ENCODE measurements at places on chromosomes 16 and 17.

GRCh38 chr16:60459463-60459862, 1576.8 kb downstream of the CDH8 start:
- no peak for DNase-seq

DNA sequence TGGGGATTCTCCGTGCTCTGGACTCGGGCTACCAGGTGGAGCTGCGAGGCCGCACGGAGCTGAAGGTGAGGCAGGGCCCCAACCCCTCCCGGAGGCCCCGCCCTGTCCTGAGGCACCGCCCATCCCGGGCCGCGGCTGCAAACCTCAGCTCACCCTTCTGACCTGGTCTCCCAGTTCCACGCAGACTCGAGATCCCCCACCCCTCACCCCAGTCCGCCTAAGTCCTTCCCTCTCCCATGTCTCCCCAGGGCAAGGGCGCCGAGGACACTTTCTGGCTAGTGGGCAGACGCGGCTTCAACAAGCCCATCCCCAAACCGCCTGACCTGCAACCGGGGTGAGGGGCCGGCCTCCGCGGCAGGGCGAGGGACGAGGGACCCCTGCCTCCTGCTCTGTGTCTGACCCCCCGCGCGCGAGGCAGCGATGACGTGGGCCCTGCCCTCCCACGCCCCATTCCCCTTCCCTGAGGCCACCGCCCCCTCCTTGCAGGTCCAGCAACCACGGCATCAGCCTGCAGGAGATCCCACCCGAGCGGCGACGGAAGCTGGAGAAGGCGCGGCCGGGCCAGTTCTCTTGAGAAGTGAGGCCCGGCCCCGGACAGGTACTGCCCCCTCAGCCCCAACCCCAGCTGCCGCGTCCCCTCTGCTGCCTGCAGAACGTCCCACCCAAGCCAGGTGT, 13.7 kb downstream of the GUCY2D start:
- DNase-seq, result no peak

DNA sequence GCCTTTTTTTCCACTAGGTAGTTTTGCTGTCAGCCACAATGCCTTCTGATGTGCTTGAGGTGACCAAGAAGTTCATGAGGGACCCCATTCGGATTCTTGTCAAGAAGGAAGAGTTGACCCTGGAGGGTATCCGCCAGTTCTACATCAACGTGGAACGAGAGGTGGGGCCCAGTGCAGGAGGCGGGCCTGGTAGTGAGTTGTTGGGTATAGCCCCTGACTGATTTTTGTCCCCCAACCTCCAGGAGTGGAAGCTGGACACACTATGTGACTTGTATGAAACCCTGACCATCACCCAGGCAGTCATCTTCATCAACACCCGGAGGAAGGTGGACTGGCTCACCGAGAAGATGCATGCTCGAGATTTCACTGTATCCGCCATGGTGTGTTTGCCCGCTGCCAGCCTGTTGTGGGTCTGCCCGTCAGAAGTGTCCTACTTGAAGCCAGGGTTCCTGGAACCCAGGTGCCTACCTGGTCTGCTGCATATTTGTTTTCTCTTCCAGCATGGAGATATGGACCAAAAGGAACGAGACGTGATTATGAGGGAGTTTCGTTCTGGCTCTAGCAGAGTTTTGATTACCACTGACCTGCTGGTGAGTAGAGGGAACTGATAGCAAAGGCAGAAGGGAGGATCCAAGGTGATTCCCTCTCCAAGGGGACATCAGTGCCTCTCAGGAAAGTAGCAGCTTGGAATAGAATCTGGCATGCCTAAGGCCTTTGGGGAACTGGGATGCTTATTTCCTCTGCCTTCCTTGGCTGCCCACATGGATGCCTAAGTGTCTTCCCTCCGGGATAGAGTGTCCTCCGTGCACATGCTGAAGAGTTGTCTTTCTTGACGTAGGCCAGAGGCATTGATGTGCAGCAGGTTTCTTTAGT, 1.9 kb upstream of the CD68 start:
- DNase-seq, result no peak

DNA sequence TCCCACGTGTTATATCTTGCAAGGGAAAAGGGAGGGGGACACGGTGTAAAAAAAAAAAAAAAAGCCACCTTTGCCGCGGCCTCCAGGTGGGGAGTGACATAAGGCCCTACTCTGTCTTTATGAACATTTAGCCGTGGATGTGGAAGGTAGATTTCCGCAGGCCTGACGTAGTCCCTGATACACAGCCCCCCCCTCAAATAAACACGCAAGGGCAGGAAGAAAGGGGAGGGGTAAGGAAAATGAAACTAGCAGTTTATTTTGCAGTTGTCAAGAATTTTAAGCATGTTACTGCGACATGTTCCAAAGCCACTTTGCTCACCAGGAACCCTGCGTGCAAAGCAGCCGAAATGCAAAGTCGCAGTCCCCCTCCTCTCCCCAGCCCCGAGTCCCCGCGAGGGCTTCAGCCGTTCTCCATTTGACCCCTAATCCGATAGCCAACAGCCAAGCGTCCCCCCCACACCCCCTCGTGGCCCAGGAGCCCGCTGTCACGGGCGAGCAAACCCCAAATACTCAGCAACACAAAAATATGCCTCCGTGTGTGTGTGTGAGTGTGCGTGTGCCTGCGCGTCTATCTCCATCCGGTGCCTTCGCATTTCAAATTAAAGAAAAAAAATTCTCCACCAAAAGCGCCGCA, 1.2 kb downstream of the CBX4 start:
- DNase-seq, result no peak

DNA sequence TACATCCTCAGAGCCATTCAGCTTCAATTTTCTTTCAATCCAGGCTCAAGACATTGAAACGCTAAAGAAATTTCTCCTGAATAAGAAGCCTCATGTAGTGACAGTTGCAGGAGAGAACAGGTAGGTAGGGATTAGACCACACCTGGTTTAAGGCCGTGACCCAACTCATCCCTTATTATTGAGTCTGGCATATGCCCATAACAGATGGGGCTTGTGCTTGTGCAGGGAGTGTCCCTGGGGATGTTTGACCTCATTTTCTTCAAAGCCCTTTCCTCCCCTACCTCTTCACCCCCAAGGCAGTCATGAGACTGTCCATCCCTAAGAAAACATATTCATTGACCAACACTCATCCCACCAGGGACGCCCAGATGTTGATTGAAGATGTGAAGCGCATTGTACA, 24.3 kb downstream of the SUPT6H start:
- DNase-seq, result no peak

DNA sequence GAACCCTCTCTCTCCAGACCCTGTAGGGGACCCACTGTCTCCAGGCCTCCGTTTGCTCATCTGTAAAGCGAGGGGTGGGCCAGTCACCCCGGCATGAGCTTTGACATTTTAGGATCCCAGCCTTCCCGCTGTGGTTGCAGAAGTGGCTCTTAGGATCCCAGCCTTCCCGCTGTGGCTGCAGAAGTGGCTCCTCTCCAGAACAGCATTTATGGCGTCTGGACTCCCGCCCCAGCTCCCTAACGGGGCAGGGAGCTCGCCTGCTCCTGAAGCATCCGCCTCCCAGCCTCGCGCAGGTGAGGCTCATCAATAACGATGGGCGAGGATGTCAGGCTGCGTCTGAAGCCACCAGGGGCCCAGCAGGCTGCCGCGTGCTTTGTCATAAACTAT, 222.3 kb upstream of the TNRC6C start:
- no peak for DNase-seq

DNA sequence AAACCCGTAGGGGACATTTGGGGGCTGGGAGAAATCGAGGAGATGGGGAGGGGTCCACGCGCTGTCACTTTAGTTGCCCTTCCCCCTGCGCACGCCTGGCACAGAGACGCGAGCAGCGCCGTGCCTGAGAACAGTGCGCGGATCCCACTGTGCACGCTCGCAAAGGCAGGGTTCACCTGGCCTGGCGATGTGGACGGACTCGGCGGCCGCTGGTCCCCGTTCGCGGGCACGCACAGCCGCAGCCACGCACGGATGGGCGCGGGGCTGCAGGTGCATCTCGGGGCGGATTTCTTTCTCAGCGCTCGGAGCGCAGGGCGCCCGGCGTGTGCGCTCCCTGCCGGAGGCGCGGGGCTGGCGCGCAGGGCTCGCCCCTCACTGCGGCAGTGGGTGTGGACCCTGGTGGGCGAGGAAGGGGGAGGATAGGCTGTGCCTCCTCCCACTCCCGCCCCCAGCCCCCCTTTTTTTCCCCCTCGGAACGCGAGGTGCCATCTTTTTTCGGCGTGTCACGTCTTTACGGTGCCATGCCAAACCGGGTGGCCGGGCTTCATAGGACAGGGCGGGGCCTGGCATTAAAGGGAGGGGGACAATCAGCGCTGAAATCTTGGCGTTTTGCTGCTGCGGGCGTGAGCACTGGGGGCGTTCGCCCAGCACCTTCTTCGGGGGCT, 1.1 kb downstream of the MAPT start:
- DNase-seq, result peak; percentile 96

DNA sequence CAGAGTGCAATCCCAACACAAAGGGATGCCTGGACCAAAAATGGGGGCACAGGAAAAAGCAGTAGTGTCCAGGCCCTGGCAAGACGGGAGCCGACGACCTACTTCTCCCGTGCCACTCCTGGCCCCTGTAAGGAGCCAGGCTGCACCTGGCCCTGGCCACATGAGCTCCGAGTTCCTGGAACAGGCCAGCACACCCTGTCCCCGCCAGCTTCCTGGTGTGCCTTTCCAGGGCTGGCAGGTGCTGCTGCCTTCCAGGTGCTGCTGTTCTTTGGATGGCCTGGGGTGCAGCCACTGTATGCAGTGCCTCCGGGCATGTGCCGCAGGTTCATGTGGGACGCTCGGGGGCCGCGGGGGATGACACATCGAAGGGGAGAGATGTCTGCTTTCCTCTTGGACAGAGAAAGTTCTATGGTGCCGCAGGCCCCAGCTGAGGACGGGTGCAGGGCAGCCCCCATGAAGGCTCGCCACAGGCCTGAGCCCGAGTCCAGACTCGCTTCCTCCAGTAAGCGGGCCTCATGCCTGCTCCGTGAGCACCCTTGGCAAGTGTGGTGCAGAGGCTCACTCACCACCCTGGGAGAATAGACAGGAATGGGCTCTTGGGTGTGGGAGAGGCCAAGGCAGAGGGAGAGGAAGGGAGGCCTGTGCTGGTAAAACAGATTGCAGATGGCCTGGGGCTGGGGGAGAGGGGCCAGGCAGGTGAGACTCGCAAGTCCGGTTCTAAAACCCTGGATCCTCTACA, 54.7 kb upstream of the FASN start:
- DNase-seq, result no peak

DNA sequence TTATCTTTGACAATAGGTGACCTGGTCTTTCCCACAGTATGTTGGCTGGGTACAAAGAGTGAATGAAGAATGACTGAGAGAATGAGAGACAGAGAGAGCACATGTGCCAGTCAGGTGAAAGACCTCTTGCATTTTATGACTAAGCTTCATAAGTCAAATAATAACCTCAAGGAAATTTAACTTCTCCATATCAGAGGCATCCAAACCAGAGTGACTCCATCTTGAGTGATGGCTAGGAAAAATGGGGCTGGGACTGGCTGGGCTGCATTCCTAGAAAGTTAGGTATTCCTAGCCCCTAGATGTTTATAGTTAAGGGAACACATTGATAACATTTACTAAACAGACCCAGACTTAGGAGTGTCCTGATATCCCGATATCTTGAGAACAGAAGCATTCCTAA, 3.9 kb upstream of the RBL2 start:
- DNase-seq, result no peak

- DNase-seq, result no peak
Observed at GRCh38 chr17:82465023-82465603, 6.6 kb downstream of the NARF start.

Measured in NCI-H1694 (cell line).